Stimulated activated CD4-positive, alpha-beta T cell treated with anti-CD3 and anti-CD28 coated beads, TNF-alpha, amount 100 ng/mL, for 1 hour (primary cell): ENCODE measurements at places on chromosomes 7 and 10.

DNA sequence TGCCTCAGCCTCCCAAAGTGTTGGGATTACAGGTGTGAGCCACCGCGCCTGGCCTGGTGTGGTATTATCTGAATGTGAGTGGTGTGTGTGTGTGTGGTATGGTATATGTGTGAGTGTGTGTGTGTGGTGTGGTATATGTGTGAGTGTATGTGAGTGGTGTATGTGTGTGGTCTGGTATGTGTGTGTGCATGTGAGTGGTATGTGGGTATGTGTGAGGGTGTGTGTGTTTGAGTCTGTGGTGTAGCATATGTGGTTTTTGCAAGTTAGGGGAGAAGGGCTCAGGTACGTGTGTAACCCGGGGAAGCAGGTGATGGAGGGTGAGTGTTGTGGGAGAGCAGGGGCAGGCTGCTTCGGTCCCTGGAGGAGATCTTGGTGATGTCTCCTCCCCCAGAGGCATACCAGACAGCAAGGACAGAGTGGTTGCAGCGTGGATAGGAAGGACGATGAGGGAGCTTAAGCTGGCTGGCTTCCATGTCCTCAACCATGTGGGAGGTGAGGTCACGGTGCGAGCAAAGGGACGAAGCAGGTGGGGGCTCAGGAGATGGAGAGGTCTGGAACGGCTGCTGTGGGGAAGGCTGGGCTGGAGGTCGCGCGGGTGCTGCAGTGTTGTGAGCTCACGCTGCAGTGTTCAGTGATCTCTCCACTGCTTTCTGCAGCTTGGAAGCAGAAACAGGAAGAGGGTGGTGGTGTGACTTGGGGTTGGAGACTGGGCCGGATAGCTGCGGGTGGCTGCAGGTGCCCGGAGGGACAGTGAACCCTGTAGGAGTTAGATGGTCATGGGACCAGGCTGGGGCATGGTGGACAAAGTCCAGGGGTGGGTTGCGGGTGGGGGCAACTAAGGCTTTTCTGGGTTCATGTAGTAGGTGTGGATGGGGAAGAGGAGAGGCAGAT lies 5.0 kb downstream of the ZYX start:
- no peak for DNase-seq

DNA sequence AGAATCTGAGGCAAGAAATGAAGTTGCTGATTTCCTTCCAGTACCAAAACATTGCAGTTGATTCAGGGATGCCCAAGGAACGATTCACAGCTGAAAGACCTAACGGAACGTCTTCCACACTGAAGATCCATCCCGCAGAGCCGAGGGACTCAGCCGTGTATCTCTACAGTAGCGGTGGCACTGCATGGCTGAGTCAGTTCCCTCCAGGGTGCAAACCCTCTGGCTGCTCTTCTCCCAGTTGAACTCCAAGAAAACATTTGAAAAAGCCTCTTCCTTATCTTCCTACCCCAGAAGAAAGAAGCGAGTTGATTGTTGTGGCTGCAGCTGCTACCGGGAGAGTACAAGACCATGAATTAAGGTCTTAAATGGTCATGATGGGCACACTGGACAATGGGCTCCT lies 147.1 kb upstream of the PRSS1 start:
- DNase-seq, result no peak

DNA sequence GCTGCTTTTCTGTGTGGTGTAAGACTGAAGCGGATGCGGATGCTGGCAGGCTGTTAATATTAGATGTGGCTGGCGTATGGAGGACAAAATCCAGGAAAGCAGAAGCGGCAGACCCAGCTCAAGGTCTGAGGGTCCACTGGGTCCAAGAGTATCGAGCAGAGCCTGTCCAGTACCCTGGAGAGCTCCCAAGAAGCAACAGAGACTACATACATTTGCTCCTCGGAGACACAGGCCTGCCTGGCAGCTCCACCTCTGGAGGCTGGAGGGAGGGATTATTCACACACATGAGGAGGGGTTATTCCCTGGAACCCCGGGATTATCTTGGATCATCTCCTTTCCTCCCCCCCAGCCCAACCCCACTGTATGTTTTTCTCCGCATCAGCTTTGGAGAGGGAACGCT lies 31.3 kb upstream of the LOXL4 start:
- no peak for DNase-seq

DNA sequence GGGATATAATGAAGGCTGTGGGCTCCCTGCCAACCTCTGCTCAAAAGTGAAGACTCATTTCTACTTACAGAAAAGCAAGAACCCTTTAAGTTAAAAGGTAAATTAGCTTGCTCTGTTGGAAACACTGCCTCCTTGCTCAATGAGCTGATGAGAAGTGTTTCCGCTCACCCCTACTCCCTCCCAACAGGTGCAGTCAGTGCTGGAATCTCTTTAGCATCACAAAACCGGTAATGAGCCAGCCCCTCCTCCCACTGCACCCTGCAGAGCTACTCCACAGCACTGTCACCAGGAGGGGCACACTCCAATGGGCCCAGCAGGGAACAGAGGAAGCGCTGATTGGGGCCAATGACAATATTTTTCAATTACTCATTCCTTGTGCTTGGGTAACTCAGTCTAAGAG lies 262.5 kb downstream of the TCERG1L start:
- no peak for DNase-seq

- no peak for DNase-seq
Measured at GRCh38 chr7:149063476-149063875, 27.0 kb downstream of the ZNF786 start.

GRCh38 chr7:32036557-32036956 lies 33.6 kb downstream of the PDE1C start:
- DNase-seq, result no peak
